ENCODE measurements at places on chromosomes 7 and 10.

DNA sequence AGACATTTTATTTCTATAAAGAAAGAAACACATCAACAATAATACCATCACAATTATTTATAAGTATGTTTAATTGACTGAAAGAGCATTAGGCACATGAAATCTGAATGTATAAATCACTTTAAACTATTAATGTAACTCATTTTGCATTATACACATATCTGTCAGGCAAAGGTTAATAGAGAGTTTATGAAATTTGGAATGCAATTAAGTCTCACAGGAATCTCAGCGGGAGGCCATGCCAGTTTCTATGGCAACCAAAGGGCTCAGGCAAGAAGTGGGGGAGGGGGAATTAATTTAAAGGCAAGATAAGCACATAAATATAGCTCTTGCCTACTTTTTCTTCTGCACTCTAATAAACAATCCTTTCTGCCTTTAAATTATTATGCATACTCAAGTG lies 152.6 kb downstream of the SLC16A9 start:
- DNase-seq = no peak

DNA sequence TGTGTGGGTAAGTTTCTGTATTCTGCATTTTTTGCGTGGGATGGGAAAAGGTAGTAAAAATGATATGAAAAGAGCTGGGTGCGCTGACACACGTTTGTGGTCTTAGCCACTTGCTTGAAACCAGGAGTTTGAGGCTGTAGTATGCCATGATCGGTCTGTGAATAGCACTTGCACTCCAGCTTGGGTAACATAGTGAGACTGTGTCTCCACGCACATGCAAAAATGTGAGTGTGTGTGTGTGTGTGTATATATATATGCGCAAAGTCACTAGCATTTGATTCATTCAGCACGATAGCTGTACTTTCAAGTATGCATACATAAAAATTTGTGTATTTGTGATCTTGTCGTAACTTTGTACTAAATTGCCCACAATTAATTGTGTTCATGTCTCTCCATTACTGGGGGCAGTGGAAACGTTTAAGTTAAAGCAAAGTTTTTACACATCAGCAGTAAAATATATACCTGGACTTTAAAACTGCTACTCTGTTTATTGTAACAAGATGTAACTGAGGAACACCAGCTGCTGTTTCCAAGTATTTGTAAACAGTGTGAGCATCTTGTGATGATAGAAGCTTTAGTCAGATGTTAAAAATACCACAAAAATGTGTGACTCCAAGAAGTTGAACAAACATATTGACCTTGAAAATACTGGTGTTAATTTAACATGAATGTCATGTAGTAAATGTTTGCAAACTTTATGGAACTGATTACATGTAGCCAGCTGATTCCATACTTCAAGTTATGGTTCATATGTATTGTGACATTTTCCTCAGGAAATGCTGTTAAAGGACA lies 1.6 kb downstream of the ZRANB1 start:
- no peak for DNase-seq

DNA sequence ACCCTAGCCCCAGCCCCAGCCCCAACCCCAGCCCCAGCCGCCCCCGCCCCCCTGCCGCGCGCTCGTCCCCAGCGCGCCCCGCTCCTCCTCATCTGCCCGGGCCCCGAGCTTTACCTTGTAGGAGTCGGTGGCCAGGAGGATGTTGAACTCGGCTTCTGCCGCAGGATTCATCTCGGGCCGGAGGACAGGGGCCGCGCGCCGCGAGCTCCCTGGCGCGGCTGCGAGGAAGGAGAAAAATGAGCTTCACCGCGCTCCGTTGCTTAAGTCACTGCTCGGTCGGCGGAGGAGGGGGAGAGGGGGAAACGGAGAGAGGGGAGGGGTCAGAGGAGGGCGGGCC lies at the start of gene NAMPT:
TSS of gene NAMPT (minus strand) at position 270 of the 337 bp plus-strand sequence. CDS start at position 171, 99 bp downstream.
- DNase-seq = no peak

DNA sequence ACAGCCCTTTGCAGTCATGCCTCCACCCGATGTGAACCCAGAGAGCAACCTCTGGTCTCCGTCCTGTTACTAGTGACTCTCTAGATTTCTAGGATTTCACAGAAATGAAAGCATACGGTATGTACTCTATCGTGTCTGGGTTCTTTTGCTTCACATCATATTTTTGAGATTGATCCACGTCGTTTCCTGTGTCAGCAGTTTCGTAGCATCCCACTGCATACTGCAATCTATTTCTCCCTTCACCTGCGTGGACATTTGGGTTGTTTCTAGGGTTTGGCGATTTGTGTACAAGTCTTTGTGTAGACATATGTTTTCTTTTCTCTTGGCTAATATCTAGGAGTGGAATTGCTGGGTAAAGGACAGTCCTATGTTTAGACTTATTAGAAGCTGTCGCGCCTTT lies 119.8 kb upstream of the PCBD1 start:
- DNase-seq = no peak

DNA sequence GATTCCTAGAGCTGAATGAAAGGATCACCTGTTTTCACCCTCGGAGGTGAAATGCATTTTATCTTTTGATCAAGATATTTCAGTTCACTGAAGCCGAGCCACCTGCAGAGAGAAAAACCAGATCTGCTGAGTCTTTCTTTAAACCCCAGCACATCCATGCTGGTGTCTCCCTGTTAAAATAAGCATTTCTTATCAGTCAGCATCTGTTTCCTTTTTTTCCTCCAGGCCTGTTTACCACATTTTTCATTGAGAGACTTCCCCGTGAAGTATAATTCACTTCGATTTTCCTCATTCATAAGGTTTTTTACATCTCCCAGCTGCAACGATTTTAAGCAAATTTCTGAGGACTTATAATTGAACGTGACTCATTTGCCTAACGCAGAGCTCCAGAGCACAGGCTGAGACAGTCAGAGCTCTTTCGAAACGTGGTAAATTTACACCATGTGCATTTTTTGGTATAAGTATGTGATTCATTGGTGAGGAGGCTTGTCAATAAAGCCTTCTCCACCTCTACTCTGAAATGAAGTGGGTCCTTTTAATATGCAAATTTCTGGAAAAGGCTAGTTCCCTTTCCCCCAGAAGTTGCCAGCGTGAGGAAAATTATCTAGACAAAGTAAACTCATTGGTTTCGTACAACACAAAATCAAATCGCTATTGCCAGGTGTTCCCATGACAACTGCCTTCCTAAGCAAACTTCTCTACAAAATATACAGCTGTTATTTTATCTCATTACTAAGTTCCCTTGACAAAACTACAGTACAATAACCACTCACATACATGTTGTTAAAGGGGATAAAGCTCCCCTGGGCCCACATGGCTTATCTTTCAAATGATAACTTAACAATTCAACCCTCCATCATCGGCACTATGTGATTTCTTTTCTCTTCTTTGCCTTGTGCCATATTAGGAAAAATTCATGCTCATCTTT lies 374.8 kb upstream of the AKR1E2 start:
- no peak for DNase-seq

- DNase-seq = no peak
These were observed 370.2 kb downstream of the PPP1R3A start for GRCh38 chr7:113548561-113548960.

DNA sequence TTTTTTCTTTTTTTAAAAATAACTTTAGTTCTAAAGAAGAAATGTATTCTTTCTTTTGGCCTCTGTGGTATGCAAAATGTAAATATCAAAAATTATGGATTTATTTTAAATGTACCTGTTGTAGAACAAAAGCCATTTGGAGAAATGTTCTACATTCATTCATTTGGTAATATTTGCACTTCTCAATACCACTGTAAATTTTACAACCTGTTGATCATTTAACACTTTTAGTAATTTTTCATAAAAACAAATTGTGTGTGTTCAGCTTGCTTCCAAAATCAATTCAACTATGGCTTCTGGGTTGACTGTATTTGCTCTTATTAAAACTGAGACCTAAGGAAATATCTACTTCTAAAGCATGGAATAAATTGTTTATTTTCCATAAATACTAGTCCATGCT lies 2.3 kb upstream of the IGF2BP3 start:
- no peak for DNase-seq

DNA sequence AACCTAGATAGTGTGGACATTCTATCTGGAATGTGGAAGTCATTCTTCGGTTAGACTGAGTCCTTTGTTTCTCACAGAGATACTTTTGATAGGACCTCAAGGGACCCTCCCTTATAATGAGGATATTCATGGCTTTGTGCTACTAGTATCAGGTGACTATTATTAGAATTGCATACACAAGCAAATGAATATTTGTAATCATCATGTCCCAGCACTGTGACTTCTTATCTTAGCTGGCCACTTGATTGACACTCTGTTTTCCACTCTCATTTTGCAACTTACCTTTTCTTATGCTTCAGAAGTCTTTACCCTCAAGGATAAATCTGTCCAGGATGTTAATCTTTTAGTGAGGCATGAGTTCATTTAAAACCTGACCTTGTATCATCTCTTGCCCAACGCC lies 268.2 kb upstream of the FZD1 start:
- no peak for DNase-seq

- no peak for DNase-seq
These were observed 61.9 kb downstream of the SGMS1 start for GRCh38 chr10:50561816-50562215.

- DNase-seq = no peak
These were observed 94.0 kb upstream of the STEAP1B start for GRCh38 chr7:22594020-22594419.

- no peak for DNase-seq
These were observed 12.3 kb downstream of the STAMBPL1 start for GRCh38 chr10:88892222-88892967.

- DNase-seq = no peak
These were observed 57.2 kb downstream of the MGAM2 start for GRCh38 chr7:142168746-142169145.

DNA sequence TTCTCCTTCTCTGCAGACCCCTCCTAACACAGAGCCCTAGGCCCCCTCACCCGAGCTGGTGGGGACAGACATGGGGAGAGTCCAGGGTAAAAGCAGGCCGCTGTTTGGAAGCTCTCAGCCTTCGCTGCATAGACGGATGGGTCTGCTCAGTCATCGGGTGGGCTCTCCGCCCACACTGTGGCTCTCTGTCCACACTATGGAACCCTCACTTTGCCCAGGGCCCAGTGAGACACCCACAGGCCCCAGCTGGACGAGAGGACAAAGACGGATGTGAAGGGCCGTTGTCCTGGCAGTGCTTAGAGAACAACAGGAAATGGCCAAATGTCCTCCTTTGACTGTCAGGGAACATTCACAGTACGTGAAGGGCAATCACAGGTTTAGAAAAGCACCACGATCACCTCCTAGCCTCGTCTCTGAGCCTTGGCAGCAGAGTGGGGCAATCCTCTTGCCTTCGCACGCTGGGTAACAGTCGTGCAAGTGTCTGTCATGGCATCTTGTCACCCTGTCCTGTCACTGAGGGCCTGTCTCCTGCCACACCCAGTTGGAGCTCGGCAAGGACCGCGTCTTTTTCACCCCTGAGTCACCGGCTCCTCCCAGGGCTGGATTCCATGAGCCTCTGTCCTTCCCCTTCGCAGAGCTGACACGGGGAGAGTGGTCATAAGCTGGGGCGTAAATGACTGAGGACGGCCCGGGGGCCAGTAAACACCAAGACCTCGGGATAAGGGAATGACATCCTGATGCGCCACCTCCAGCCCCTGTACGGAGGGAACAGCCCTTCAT lies 80.6 kb downstream of the PRKAG2 start:
- DNase-seq = no peak

- DNase-seq = no peak
These were observed 55.2 kb downstream of the EGFR start for GRCh38 chr7:55073976-55074528.

DNA sequence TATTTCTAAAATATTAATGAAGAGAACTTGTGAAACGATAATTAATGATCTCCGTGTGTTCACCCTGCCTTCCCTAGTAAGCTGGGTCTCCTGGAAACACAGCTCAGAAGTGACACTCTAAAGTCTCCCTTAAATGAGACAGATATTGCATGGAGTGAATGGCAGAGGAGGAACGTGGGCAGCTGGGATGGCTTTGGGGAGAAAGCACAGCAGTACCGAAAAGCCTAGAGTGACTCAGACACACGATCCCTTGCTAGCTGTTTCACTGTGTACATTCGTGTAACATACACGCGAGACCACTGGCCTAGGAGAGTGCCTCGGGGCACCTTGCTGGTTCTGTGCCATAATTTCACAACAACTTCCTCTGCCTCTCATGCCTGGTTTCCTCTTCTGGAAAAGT lies 199.9 kb upstream of the TCERG1L start:
- no peak for DNase-seq

DNA sequence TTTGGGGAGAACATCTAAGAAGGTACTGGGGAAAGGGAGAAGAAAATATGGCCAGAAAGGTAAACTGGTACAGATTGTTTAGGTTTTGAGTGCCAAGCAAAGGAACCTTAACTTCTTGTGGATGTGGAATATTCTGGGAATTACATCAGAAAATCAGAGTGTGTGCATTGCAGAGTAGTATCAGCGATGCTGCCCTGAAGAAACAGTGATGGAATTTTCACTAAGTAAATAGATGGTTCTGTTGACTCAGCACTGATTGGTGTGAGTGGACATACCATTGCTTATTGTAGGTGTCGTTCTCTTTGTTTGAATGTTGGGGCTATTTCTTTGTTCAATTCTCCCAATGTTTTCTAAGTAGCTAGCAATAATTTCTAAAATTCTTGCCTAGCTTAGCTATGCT lies 24.4 kb upstream of the AKR1B1 start:
- DNase-seq = no peak

- no peak for DNase-seq
These were observed 8.9 kb downstream of the SLC37A3 start for GRCh38 chr7:140389445-140389844.

GRCh38 chr10:113003052-113003451 lies 53.0 kb downstream of the TCF7L2 start:
- DNase-seq = no peak

- DNase-seq = no peak
These were observed 21.8 kb downstream of the MAP3K8 start for GRCh38 chr10:30455816-30456215.

DNA sequence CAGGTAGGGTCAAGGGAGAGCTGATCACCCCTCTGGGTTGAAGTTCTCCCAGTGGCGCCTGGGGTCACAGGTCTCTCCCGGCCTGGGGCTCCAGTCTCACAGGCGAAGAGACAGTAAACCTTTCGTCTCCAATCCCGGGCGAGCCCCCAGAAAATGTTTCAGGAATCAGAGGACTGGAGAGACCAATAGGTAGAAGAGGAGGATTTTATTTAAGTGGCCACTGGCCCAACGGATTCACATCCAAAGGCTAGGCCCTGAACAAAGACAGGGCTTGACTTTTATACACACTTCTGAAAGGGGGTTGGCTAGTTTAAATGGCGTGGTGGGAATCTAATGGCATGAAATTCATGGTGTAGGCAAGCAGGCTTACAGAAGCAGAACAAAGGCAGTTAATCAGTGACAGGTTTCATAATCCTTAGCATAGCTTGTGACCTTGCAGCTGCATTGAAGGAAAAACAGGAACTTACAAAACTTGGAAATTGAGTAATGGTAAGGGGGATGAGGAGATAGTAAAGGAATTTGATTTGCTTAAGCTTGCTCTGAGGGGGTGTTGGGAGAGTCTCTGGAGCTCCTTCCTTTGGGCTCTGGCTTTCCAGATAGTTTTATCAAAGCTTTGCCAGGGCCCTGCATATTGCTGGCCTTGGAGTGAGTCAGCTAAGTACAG lies 105.5 kb downstream of the TRIM24 start:
- DNase-seq = no peak

DNA sequence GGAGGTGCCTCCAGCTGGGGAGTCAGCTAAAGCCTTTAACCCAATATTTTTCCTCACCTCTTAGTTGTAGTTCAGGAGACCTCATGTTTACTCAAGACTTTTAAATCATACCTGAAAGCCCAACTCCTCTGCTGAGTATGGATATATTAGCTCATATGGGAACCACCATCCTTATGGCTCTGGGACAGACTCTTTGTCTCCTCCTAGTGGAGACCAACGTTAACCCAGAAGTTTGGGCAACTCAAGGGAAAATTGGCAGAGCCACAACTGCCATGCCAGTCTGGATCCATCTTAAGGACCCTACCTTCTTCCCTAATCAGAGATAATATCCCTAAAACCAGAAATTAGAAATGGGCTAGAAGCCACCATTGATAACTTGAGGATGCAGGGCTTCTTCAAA lies 80.8 kb downstream of the TMEM106B start:
- no peak for DNase-seq
